ENCODE measurements at places on chromosomes 11 and 22.

DNA sequence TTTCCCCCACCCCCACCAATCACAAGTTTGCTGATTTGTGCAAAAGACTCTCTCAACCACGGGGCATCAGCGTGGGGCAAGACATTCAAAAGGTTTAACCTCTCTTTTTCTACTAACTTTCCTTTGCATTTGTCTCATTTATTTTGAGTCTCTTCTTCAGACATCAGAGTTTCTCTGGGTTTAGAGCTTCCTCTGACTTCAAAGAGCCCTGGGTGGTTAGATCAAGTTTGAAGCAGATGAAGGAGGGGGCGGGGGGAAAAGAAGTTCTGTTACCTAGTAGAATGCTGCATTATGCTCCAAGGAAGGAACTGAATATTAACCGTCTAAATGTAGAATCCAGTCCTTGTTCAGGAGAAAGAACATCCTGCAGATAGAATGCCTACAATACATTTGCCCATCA, 24.5 kb downstream of the GAS2 start:
- DNase-seq: no peak

- peak; percentile 54 for DNase-seq
These were observed 46.2 kb upstream of the CSTF3 start for GRCh38 chr11:33207408-33207985.

GRCh38 chr22:32216911-32217310, 12.0 kb upstream of the RFPL2 start:
- DNase-seq: peak; percentile 22

GRCh38 chr11:12818333-12819015, 144.3 kb downstream of the TEAD1 start:
- DNase-seq: no peak

DNA sequence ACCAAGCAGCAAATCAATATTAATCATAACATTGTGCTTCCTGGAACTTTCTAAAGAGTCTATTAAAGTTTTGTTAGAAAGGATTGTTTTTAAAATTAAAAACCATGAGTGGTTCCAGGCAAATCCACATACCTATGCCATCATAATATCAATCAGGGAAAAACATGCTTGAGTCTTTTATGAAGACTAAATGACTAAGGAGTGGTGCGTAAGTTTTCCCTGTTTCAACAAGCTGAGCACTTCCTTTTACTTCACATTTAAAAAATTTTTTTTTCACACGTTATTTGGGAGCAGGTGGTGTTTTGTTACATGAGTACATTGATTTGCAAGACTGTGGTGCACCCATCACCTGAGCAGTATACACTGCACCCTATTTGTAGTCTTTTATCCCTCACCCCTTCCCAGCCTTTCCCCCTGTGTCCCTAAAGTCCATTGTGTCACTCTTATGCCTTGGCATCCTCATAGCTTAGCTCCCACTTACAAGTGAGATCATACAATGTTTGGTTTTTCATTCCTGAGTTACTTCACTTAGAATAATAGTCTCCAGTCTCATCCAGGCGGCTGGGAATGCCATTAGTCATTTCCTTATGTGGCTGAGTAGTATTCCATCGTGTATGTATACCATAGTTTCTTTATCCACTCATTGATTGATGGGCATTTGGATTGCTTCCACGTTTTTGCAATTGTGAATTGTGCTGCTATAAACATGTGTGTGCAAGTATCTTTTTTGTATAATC, 1190.3 kb upstream of the RAG2 start:
- no peak for DNase-seq

DNA sequence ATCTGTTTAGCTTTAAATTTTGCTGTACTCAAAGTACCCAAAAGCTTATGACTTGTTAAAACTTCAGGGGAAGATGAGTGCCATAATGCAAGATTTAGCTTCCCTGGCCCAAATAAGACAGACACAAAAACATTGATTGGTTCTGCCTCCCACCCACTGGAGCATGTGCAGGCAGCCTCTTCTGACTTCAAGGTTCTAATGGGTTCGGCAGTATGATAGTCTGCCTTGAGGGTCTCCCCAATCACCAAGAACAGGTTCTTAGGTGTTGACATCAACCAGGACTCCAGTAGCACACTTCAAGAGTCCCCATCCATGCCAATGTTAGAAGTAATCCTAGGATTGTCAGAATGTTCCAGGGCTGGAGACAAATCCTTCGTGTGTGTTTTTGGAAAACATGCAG, 12.5 kb downstream of the EIF4G2 start:
- no peak for DNase-seq

DNA sequence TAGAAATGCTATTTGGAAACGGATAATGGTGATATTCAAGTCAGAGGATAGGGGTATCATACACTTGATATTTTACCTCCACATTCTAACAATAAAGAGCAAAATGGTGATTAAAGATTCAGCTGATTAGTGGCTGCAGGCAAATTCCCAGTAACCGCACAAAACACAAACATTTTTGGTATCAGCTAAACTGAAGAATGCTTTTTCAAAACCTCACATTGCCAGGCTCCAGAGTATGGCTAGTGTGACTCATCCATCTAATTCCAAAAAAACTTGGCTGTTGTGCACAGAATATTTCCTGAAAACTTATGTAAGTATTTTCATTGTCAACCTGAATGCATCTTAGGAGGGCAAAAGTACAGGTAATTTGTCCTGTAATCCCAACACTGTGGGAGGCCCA, 10.9 kb downstream of the SRPRA start:
- DNase-seq: no peak

- DNase-seq: peak; percentile 30
These were observed 139.8 kb downstream of the TTC17 start for GRCh38 chr11:43498561-43498960.

DNA sequence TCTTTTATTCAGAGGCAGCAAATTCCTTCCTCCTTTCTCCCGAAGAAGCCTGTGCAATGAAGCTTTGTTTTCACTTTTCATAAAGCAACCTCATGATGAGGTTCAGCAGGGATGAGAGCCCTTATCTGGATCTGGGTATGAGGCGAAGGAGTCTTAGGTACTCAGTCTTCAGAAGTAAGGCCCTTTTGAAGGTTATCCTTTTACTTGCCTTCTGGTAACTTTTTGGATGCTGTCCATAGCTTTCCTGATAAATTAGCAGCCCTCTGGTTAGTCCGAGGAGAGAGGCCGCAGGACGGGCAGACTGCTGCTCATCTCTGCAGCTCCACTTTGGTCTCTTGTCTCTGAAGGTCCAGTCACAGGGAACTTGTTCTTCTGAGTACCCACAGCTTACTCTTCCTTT, 1.1 kb downstream of the TRIM22 start:
- DNase-seq: peak; percentile 42

- DNase-seq: no peak
These were observed 9.6 kb upstream of the PIK3C2A start for GRCh38 chr11:17217401-17217800.

- no peak for DNase-seq
These were observed 11.9 kb downstream of the POGLUT3 start for GRCh38 chr11:108486331-108486730.

- DNase-seq: no peak
These were observed 83.3 kb downstream of the ATG16L2 start for GRCh38 chr11:72897506-72897905.

DNA sequence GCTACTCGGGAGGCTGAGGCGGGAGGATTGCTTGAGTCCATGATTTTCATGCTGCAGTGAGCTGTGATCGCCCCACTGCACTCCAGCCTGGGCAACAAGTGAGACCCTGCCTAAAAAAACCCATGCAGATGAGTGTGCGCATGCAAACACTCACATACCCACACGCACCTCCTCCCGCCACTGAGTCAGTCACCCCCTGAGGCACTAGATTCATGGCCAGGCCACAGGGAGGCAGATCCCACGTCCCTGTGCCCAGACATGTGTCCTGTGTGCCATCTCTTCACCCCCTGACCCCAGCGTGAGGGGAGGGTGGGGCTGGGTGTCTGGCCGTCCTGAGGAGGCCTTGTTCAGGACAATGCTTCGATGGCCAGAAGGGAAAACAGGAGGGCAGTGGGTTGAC, 15.5 kb downstream of the RELT start:
- no peak for DNase-seq

- no peak for DNase-seq
These were observed 108.4 kb downstream of the RPL27A start for GRCh38 chr11:8790968-8791367.

DNA sequence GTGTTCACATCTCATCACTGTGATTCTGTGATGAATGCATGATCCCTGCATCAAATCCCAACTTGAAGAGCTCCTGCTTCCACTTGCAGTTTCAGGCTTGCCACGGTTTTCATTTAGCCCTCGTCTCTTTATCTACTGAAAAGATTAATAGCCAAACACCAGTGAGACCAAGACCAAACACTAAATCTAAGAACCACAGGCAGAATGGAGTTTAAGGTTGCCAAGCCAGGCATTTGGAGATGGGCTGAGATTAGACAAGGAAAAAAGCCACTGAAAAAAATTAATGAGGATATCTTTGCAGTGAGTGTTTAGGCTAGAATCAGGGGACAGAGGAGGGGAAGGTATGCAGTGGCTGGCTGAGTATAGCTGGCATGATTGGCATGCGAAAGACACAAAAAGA, 227.2 kb upstream of the BLID start:
- no peak for DNase-seq

DNA sequence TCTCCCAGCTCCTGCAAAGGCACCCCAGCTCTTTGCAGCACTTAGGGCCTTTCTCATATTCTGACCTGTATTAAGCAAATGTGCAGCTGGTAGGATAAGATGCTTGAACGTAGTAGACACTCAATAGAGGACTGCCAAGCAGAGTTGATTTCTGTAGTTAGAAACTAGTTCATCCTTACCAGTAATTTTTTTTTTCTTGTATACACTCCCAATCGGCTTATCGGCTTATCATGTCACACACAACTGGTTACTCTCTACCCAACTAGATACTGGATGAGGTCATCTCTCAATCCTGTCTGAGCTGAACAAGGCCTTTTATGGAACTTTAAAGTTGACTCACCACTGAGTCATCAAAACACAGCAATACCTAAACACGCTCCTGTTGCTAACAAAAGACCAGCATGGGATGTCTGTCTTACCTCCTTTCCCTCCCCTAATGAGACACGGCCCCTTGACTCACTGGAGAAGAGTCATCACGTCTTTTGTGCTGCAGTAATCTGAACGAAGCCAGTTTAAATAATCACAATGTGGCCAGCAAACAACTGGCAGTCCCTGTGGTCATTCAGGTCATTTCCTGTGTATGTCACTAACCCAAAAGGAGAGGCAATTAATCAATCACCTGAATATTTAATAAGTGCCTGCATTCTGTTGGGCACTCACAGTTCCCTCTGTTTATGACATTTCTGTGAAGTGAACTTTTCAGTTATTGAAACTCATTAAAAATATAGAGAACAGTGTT, 7.5 kb upstream of the WEE1 start:
- DNase-seq: peak; percentile 89

DNA sequence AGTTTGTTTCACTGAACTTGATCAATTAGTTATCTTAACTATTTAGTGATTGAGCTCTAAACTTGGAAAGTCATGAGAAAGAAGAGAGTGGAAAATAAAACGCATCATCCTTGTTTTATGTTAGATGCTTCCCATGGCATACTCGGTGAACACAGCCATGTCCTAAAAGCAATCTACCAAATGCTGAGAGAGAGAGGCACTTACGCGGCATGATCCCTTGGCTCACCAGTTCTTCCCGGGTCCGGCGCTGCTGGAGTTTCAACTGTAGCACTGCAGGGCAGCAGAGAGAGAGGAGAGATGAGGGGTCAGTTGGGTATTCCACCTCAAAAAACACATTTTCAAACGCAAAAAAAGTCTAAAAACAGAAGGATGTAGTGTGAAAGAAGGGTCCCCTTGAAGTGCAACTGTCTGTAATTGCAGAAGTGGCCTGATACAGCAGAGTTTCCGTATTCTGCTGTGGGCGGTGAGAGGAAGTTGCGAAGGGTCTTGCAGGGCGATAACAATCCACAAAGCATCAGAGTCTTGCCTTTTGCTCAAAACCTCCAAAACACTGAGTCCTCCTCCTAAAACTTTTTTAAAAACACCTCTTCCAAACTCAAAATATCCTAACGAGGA, 92.7 kb downstream of the SGSM3 start:
- peak; percentile 86 for DNase-seq

GRCh38 chr11:88535916-88536547, 198.5 kb upstream of the CTSC start:
- DNase-seq: peak; percentile 62

- no peak for DNase-seq
These were observed 547 bp downstream of the UVRAG start for GRCh38 chr11:75815345-75816168.

DNA sequence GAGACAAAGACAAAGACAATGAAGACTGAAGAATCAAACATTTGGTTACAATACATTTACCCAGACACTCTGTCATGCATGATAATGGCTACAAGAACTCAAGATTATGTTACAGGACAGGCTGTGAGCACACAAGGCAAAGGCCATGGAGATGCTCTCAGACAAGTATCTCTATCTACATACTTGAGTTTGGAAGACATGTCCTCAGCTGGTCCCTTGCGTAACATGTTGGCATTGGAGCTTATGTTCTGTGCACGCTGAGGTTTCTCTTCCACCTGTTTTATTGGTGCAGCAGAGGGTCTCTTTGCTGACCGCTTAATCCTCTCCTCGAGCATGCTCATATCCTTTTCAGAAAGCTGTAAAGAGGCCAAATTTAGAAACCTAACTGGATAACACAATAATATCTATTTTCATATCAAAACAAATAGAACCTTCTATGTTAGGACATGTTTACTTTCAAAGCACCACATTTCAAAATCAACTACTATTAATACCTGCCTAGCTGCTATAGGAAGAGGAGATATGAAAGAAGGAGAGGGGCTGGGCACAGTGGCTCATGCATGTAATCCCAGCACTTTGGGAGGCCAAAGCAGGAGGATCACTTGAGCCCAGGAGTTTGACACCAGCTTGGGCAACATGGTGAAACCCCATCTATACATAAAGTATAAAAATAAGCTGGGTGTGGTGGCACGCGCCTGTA, 41.6 kb downstream of the F2 start:
- no peak for DNase-seq

- DNase-seq: no peak
These were observed 11.4 kb downstream of the KDELR3 start for GRCh38 chr22:38479096-38479837.
